ENCODE measurements at places on chromosomes 5 and 9.

DNA sequence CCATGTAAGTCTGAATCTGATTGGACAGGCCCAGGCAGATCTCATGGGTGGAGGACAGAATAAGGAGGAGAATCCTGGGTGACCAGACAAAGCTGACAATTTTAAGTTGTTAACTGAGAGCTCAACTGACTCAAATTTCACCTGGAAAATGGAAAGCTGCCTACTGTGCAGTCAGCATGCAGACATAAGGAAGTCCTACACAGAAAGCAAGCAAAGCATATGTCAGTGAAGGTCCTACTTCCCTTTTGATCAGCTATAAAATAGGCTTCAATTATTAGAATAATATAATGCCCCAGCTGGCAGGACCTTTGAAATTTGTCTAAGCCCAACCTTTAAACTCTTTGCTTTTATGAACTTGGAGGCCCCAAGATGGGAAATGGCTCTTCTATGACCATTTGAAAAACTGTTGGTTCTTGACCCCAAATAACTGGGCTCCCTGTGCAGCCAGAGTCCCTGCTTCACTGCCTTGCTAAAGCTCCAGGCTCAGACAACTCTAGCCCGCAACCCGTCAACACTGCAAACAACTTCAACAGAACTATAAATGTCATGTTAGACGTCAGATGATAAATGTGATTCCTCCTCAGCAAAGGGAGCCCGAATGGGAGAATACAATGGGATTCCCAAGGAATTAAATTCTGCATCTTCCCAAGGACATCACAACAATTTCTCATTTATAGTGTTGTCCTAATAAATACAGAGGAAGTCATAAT, 118.9 kb upstream of the ADRA1B start:
- no peak for DNase-seq

GRCh38 chr5:62376064-62376463, 27.6 kb downstream of the DIMT1 start:
- no peak for DNase-seq

DNA sequence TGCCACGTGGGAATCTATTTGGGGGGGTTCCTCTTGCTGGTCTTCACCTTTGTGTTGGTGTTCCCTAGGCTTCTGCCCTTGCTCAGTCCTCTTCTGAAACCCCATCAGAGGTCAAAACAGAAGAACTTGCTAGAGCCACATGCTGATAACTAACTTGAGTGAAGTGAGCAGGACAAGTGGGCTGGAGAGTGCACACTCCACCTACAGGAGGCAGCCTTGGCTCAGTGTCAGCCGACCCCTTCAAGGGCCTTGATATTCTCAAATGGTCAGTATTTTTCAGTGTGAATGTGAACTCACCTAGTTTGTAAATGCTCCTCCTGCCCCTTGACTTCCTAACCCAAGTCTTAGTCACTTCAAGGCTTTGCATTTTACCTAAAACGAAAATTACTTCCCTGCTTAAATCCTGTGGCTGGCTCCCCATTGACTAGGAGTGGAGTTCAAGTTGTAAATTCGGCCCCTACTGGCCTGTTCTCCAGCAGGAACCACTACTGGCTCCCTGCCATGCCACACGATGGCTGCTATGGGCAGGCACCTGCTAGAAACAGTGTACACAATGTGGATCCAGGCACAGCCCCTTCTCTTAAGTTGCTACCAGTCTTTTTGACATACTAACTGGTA, 3.6 kb upstream of the SLC1A3 start:
- DNase-seq = no peak

DNA sequence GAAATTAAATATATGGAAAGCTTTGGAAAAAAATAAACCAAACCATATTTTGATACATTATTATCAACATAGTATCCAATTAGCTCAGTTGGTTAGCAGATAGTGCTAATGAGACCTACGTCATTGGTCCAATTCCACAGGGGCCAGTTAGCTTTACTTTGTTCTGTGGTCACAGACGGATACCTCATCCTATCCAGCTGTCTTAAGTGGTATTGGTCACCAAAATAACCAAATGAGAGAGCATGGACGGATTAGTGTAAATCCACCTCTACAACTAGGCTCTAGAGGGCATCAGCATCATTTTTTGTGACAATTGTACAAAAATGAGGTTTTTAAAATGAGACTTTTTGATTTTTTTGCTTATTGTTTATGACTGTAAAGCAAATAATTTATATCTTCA, 364.2 kb downstream of the KIAA0825 start:
- no peak for DNase-seq

GRCh38 chr9:134024214-134024792, 978 bp upstream of the BRD3OS start:
- DNase-seq = no peak

DNA sequence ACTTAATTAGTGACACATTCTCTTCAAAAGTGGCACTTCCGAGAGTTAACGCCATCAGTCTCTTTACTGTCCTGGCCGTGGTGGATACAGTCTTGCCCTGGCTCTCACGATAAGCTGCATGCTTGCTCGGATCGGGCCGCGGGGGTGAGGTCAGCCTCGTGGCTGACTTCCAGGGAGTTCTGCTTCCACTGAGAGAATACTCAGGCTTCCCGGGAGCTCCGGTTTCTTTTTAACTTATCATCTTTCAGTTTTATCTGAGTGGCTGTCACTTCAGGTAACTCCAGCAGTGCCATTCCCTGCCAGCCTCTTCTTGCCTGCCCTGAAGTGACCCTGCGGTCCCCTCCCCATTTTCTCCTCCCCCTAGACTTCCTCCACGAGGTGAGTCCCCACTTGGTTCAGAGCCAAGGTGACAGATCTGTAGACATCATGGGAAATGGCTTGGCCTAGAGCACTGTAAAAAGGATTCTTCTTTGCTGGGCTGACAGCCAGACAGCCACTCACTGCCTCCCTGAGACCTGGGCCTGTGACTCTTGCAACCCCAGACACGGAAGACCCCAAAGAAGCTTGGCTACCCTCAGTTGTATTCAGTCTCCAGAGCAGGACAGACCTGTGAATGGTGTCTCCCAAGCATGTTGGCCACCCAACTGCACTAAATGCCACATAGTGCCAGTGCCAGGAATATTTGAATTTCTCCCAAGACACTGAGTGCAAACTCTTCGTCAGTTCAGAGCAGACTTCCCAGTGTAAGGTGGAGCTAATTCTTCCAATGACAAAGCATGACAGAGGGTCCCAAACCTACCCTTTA, 95.1 kb downstream of the DAPK1 start:
- no peak for DNase-seq
